Naive thymus-derived CD8-positive, alpha-beta T cell (primary cell): ENCODE measurements at places on chromosomes 4 and X.
A peak's percentile ranks its signal among the peaks of the same experiment; 100 is the strongest.

GRCh38 chrX:136159611-136160025 is 12.3 kb downstream of the FHL1 start:
- no peak for DNase-seq

GRCh38 chrX:133412246-133412645 is 3.0 kb downstream of the GPC4 start:
- no peak for DNase-seq

GRCh38 chrX:120736989-120737388 is 107.1 kb upstream of the C1GALT1C1 start:
- DNase-seq, result no peak

GRCh38 chr4:140212646-140213045 is 58.7 kb upstream of the MAML3 start:
- DNase-seq, result no peak

GRCh38 chr4:94978904-94979303 is 221.1 kb downstream of the BMPR1B start:
- no peak for DNase-seq

DNA sequence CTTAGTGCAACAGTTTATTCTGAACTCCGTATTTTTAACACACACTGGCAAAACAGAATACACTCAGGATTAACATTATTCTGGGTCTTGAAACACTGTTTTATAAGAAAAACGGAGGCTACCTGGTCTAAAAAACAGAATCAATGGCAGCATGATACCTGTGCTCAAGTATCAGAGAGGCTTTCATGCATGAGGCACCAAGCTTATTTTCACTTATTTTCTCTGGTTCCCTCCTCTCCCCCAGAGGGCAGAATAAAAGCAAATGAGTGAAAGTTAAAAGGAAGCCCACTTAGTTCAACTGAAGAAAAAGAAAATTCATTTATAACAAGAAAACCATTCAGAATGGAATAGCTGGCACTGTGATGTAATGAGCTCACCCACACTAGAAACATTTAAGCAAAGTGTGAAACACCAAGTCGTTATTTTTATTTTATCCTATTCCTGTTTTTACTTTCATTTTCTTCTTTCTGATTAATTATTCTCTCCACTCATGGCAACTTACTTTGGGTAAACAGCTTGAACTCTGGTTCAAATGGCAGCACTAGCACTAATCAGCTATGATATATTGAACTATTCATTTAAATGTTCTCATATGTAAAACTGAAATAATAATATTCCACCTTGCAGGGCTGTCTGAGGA is 211.8 kb downstream of the PPP3CA start:
- no peak for DNase-seq

GRCh38 chr4:148004228-148004857 is 272.5 kb downstream of the ARHGAP10 start:
- DNase-seq, result no peak

DNA sequence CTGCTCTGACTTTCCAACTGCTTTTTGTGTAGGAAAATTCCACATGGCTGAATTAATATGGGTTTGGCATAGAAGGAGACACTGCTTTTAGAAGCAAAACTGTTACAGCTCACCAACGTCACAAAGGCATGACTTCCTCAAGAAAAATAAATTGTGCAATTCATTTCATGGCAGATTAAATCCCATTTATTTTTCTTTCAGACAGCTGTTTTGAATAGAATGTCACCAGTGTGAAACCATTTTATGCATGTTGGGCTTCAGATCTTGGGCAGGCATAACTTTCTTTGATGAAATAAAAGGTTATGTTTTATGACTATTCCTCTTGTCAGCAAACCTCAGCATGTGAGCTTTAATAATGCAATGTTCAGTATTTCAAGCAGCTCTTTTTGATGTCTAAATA is 542.8 kb downstream of the GALNTL6 start:
- DNase-seq, result no peak

- DNase-seq, result no peak
Measured at GRCh38 chrX:44927398-44927797, 54.4 kb downstream of the KDM6A start.

DNA sequence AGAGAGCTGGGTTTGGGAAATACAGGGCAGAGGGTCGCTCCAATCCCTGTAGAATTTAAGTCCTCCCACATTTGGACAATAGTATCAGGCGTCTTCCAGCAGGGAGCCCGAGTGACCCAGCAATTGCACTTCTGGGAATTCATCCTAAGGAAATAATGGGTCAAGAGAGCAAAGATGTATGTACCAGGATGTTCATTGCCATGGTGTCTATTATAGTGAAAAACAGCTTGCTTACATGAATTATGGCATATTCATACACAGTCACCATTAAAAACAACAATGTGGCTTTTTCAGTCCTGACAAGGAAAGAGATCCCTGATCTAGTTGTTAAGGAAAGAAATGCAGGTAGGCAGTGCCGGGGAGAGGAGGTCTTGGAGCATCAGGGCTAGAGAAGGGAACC is 167.7 kb downstream of the PJA1 start:
- no peak for DNase-seq

DNA sequence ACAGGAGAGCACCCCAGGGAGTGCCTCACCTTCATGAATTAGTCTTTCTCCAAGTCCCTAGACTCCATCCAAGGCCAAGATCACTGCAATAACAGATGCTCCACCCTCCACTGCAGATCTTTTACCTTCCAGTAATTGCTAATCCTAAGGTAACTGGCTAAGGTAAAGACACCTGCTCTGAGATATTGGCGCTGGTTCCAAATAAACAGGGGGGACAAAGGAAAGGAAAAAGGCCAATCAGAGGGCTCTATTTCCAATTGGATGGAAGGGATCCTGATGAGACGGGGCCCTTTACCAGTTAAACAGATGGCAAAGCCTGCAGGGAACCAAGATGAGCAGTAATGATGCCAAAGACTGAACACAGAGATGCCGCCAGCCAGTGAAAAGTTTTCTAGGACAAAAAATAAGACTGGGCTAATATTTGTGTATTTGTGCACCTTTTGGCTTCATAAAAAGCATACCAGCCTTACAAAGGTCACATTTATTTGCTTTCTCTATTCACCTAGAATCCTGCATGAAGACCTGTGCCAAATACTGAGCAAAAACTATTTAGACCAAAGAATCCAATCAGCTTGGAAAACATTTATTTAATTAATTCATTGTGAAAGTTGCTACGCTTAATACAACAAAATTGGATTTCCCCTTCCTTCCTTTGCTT is 148.5 kb downstream of the PPP3CA start:
- no peak for DNase-seq

- DNase-seq, result no peak
Measured at GRCh38 chr4:88333741-88334405, 44.8 kb upstream of the HERC6 start.

- no peak for DNase-seq
Measured at GRCh38 chr4:6763330-6763851, 19.1 kb upstream of the KIAA0232 start.

DNA sequence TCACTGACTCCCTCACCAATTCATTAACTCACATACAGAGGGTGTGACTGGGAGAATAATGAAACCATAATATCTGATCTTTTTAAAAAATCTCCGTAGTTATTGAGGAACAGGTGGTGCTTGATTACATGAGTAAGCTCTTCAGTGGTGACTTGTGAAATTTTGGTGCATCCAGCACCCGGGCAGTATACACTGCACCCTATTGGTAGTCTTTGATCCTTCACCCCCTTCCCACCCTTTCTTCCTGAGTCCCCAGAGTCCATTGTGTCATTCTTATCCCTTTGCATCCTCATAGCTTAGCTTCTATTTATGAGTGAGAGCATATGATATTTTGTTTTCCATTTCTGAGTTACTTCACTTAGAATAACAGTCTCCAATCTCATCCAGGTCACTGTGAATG is 1143.8 kb downstream of the PCDH19 start:
- DNase-seq, result no peak

GRCh38 chrX:119134466-119134865 is 6.9 kb upstream of the KIAA1210 start:
- DNase-seq, result no peak

- DNase-seq, result no peak
Measured at GRCh38 chr4:26751838-26752237, 108.8 kb upstream of the STIM2 start.

GRCh38 chrX:118480172-118480571 is 15.4 kb upstream of the DOCK11 start:
- no peak for DNase-seq

DNA sequence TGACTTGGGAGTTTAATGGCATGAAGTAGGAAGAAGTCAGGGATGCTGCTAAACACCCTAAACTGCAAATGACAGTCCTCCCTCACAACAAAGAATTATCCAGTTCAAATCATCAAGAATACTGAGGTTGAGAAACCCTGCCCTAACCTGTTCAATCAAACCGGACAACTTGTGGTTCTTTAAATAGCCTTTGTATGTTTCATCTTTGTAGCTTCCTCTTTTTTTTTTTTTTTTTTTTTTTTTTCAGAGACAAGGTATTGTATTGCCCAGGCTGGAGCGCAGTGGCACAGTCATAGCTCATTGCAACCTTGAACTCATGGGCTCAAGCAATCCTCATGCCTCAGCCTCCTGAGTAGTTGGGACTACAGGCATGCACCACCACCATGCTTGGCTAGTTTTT is 52.5 kb upstream of the TTC29 start:
- no peak for DNase-seq

GRCh38 chr4:4656977-4657376 is 115.1 kb upstream of the STX18 start:
- no peak for DNase-seq

DNA sequence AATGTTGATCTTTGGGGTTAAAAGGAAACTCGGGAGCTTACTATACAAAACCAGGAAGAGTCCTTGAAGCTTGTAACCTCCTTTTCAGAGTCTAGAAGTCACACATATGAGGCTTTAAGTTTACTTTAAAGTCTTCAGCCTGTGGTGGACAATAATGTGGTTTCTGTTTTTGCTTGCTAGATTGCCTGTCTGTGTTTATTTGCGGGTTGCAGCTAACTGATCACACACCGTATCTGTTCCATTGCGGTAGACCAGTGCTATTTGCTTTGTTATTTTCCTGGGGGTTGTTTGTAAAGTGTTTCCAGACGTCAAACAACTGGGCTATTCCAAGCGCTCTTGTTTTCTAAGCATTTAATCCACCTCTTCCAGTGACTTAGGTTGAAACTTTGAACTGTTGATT is 143.0 kb upstream of the GYPA start:
- DNase-seq, result no peak

DNA sequence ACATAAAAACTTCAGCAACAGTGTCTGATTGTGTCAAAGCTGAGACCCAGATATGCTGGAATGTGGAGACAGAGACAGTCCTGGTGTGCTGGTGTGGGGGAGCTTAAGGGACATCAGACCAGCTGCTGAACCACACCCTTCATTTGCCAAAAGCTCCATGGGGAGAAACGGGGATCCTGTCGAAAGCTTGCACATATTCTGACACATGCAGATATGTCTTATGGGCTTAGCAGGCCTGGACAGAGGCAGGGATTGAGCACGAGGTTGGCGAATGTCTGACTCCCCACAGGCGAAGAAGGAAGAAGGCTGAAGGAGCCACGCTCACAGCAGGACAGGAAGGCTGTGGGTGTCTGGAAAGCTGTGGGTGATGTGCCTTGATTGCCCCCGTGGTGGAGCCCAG is 72.1 kb upstream of the ACSL1 start:
- DNase-seq, result no peak

- no peak for DNase-seq
Measured at GRCh38 chrX:37350034-37350365, 836 bp downstream of the PRRG1 start.

GRCh38 chr4:86307432-86307831 is 52.4 kb downstream of the MAPK10 start:
- no peak for DNase-seq

GRCh38 chrX:147733369-147733768 is 178.3 kb upstream of the FMR1 start:
- DNase-seq, result no peak

DNA sequence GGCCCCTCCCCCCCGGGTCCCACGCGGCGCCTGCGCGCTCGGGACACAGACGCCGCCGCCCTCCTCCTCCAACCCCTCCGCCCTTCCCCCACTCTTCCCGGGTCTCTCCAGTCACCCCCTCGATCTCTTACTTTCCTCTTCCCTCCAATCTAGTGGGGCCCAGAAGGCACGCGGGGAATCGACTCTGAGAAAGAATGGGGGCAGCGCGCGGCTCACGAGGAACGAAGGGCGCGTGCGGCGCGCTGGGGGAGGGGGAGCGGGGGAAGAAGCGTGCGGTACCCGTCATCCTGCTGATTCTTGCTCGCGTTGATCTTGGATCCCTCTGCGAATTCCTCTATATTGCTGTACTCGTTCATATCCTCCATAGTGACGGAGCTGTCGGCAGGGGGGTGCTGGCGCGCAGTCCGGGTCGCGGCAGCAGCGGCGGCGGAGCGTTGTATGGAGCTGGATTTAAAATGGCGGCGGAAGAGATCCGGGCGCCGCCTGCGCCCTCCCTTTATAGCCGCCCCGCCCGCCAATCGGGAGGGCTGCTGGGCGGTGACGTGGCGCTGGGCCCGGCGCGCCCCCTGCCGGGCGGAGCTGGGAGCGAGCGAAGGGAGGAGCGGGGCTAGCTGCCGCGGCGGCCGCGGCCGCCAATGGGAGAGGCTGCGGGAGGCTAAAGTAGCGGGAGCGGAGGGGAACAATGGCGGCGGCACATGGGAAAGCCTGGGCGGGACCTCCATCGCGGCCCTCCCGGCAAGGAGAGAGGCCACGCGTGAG is 1.1 kb downstream of the HNRNPDL start:
- peak; percentile 94 for DNase-seq

- no peak for DNase-seq
Measured at GRCh38 chr4:104964410-104965175, 182.1 kb upstream of the TET2 start.

GRCh38 chr4:142243255-142243654 is 602.8 kb downstream of the INPP4B start:
- no peak for DNase-seq

DNA sequence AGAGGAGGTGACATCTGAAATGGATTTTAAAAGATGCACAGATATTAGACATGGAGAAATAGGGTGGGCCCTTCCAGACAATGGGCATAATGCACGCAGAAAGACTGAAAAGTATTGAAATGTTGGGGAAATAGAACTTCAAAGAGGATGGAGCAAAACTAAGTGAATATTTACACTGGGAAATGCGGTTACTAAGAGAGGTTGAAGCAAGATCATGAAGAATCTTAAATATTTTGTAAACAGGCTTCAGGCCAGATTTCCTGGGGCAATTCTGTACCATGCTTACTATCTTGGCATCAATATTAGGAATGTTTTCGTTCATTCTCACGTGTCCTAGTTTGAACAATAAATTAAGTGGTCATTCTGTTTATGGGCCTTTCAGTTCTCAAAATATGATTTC is 216.3 kb downstream of the ADAMTS3 start:
- DNase-seq, result no peak

GRCh38 chr4:2126309-2127043 is 67.3 kb downstream of the NAT8L start:
- DNase-seq, result no peak

DNA sequence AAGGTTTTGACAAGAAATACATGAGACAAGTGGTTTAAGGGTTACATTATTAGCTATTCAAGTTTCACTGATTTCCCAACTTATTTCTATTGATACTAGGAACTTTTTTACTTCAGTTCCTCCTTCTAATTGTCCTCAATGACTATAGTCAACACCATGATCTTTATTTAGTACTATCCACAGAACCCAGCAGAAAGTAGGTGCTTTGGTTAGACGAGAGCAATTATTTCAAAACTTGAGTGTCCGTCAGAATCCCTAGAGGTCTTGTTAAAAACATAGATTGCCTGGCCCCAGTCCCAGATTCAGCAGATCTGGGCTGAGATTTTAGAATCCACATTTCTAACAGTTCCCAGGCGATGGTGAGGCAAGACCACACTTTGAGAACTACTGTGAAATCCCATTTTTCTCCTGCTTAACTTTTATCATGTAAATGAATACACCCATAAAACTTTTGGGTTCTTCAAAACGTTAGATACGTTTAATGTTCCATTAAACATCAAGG is 17.9 kb downstream of the EXOC1 start:
- no peak for DNase-seq

- no peak for DNase-seq
Measured at GRCh38 chrX:17656035-17656418, 81.3 kb upstream of the SCML1 start.
